Activated CD4-positive, alpha-beta T cell treated with anti-CD3 and anti-CD28 coated beads for 24 hours (primary cell): ENCODE measurements at places on chromosomes 5 and 9.
A peak's percentile ranks its signal among the peaks of the same experiment; 100 is the strongest.

GRCh38 chr9:85577353-85577952 is 164.3 kb downstream of the AGTPBP1 start:
- no peak for DNase-seq

DNA sequence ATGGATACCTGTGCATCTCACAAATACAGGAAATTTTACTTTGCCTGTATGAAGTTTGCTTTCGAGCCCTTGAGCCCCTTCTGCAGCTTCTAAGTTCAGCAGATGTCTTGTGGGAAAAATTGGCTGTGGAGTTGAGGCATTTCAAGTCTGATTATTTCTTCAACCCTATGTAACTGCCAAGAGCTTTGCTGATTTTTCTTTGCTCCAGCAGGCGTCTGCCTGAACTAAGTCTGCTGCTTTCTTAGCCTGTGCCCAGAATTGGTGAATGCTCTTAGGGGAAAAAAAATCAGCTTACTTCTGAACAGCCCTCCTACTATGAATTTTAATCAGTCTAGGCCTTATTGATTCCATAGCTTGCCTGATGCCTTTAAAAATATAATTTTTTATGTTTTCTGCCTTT is 41.2 kb downstream of the RIC1 start:
- no peak for DNase-seq

- DNase-seq = peak; percentile 38
These were observed 1.4 kb downstream of the CHD1 start for GRCh38 chr5:98927242-98927988.

GRCh38 chr9:125700791-125701190 is 6.2 kb downstream of the MAPKAP1 start:
- peak; percentile 22 for DNase-seq

- no peak for DNase-seq
These were observed 268.5 kb downstream of the BNC2 start for GRCh38 chr9:16601991-16602390.

GRCh38 chr9:112831281-112831851 is 59.3 kb downstream of the SLC46A2 start:
- DNase-seq = no peak

DNA sequence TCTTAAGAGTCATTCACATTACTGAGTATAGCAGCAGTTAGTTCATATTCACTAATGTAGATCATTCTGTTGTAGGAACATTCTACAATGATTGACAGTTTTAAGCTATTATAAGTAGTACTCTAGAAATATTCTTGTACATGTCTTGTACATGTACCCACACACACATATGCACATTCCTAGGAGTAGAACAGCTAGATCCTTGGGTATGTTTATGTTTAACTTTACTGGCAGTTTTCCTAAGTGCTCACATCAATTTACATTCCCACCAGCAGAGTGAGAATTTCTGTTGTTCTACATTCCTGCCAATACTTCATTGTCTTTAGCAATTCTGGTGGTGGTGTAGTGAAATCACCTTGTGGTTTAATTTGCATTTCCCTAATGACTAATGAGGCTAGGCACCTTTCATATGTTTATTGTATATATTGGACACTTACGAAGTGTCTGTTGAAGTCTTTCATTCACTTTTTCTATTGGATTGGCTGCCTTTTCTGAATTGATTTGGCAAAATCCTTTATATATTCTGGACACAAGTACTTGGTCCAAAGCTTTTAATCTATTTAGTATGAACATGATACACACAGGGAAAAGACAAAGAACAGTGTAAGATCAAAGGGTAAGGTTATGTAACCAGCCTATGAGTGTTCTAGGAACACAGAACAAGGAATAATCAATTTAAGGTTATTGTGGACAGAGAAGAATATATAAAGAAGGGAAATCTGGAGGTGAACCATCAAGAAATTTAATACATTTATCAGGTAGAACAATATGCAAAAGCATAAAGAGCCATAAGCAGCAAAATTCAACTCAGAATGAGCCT is 95.6 kb downstream of the MLLT3 start:
- no peak for DNase-seq

- no peak for DNase-seq
These were observed 102.2 kb downstream of the INIP start for GRCh38 chr9:112615584-112616266.

GRCh38 chr5:4882186-4882585 is 257.9 kb upstream of the ADAMTS16 start:
- no peak for DNase-seq

- no peak for DNase-seq
These were observed 158.1 kb downstream of the FGF1 start for GRCh38 chr5:142527664-142528295.

DNA sequence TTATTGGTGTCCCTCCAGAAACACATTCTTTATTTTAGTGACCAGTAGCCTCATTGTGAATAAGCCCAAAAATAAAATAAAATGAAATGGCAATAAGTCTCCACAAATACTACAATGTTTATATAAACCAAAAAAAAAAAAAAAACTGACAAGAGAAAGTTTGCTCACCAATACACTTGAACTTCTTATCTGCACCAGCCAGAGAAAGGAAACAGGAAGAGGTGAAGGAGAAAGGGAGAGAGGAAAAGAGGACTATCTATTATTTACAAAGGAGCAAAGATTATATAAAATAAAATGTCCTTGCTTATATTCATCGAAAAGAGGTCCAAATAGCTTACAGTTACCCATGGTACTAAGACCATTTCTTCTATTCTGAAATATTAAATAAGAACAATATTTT is 176.4 kb upstream of the CCNG1 start:
- no peak for DNase-seq

DNA sequence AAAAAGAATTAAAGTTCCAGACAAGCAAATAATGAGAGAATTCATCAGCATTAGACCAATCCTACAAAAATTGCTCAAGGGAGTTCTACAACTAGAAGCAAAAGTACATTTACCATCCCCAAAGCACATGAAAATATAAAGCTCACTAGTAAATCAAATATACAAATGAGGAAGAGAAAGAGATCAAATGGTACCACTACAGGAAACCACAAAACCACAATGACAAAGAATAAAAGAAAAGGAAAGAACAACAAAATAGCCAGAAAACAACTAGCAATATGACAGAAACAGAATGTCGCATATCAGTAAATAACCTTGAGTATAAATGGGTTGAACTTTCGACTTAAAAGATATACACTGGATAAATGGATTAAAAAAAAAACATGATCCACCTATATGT is 739.0 kb downstream of the DTWD2 start:
- no peak for DNase-seq

GRCh38 chr9:123814496-123814895 is 115.4 kb downstream of the DENND1A start:
- DNase-seq = no peak

DNA sequence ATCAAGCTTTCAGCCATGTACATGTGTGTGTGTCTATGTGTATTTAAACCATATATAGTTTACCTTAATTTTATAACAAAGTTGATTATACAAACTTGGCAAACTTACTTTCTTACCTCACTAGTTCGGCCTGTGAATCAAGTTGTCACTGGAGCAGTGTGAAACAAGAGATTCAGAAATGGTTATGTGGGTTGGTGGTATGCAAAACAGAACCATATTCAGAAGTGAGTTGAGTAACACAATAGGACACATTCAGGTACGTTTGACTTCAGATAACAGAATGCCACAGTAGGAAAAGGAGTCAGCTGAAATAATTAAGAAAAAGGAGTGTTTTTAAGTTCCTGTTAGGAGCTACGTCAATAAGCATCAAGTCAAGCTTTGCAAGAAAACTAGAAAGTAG is 21.5 kb downstream of the XPA start:
- no peak for DNase-seq

- DNase-seq = no peak
These were observed 6.6 kb upstream of the MSMP start for GRCh38 chr9:35760651-35761050.

- no peak for DNase-seq
These were observed 30.6 kb downstream of the HTR4 start for GRCh38 chr5:148623741-148624140.

DNA sequence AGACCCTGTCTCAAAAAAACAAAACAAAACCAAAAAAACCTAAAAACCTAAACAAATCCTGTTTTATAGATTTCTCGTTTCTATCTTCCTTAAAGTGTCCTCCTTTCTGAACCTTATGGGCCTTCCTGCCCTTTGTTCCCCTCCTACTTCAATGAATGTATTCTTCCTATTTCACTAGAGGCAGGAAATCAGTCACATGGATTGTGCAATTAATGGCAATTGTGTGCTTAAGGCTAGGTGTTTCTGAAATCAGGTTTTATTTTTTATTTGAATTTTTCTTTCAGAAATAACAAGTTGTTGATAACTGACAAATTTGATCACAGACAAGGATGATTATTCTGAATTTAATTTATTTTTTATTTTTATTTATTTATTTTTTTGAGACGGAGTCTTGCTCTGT is 220.6 kb upstream of the SEMA6A start:
- DNase-seq = no peak

- no peak for DNase-seq
These were observed 4.1 kb downstream of the SYNPO start for GRCh38 chr5:150644514-150644913.

DNA sequence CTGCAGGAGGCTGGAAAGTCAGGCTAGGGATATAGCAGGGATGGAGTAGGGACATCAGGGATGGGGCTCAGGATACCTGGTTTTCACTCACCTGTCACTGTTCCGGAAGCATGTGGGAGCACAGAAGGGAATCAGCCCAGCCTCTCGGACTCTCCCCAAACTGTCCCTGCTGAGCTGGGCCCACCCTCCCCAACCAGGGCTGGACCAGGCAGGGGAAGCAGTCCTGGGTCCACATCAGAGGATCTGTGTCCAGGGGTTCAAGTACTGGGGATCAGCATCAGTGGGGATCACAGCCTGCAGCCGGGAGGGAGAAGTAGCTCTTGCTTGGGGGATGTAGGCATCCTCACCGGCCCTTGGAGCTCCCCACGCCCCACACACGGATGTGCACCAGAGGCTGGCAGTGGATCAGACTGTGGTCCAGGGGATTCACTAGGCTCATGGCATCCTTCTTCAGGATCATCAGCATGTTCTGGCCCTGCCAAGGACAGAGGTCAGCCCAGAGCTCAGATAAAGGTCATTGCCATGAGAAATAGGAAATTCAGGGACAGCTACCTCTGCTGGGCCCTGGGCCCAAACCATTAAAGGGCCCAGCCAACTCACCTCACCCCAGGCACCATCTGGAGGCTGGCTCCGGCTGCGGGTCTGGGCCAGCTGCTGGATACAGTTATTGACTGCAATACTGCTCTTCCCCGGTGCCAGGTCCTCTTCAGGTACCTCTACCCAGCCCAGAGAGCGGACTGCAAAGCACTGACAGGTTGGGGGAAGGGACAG is 2.5 kb downstream of the APBB3 start:
- no peak for DNase-seq

DNA sequence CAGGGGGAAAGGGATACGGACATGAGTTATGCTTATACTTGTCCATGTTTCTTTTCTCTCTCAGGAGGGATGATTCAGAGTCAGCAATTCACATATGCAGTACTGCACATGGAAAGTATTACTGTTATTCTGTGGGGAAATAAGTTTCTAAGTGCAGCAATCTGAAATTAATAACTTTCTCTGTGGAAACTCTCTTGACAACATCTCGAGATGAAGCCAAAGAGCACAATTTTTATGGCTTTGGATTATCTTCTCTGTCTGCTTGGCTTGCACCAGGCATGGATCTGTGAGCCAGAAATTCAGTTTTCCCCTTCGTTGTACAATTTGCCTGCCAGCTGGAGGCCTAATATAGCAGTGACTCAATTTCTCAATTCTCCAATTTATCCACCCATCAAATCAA is 2.5 kb upstream of the NDFIP1 start:
- no peak for DNase-seq

GRCh38 chr5:172571413-172571812 is 69.7 kb upstream of the NEURL1B start:
- DNase-seq = no peak

GRCh38 chr9:118959366-118959765 is 409.9 kb downstream of the BRINP1 start:
- DNase-seq = no peak

GRCh38 chr9:107989544-107989943 is 500.0 kb upstream of the KLF4 start:
- no peak for DNase-seq

- peak; percentile 2 for DNase-seq
These were observed at the start of gene GNA14 for GRCh38 chr9:77648234-77649108. GNA14 (minus strand) TSS chr9:77648322; CDS start chr9:77647793, 529 bp downstream.

- DNase-seq = no peak
These were observed 113.2 kb downstream of the SEC61B start for GRCh38 chr9:99335280-99335679.

GRCh38 chr5:148922606-148923005 is 96.2 kb downstream of the ADRB2 start:
- no peak for DNase-seq

- no peak for DNase-seq
These were observed 395.7 kb upstream of the SEMA6A start for GRCh38 chr5:116970318-116970717.

DNA sequence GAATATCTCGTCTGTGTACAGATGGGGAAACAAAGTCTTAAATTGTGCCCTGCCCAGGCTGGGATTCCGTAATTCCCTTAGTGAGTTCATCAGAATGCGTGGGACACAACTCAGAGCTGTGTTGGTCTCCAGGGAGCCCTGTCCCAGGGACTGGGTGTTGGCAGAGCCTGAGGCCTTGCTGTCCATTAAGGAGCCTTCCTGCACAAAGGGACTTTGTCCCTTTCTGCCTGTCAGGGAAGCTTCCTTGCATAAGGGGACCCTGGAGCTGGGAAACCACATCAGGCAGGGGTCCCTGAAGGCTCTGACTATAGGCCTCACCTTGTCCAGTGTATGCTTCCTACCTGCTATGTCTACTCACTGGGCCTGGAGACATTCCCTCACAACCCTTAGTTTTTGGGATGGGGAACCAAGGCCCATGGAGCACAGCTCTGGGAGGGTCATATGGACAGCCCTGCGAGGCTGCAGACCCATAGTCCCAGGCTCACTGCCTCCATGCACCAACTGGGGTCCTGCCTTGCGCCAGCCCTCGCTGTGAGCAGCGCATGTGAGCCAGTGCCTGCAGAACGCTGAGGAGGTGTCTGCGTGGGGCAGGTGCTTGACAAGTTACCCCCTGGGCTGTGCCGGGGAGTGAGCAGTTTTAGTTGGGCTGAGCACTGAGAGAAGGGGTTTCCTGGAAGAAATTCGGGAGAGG is 1.6 kb downstream of the CARD19 start:
- no peak for DNase-seq

GRCh38 chr9:105332471-105332870 is 88.0 kb downstream of the SLC44A1 start:
- no peak for DNase-seq

DNA sequence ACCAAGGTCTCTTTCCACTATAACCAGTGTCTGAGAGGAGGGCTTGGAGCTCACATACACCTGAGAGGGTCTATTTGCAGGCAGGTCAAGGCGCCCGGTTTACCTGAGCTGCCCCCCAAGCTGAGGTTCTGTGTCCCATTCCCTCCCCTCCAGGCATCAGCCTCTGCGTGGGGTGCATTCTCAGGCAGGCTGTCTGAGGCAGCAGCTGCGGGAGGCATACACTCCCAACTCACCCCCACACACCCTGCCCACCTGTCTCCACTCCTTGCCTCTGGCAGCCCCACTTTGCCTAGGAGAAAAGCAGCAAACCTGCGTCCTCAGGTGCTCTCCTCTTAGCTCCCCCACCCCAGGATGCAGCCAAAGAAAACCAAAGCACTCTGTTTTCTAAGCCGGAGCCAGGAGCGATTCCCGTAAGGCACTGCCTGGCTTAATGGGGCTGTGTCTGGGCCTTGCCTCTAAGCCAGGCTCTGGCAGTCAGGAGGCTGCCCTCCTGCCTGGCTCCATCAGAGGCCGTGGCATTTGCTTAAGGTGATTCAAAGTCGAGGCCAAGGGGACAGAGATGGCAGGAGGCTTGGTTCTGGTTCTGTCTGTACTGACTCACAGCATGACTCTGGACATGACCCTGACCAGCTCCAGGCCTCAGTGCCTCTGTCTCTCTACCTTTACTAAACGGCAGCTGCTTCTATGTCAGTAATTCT is 139.2 kb upstream of the TRIM32 start:
- DNase-seq = no peak
